ENCODE measurements at places on chromosomes 4 and X.
A peak's percentile ranks its signal among the peaks of the same experiment; 100 is the strongest.

GRCh38 chr4:7003879-7004240 lies 39.3 kb upstream of the TADA2B start:
- DNase-seq: no peak

DNA sequence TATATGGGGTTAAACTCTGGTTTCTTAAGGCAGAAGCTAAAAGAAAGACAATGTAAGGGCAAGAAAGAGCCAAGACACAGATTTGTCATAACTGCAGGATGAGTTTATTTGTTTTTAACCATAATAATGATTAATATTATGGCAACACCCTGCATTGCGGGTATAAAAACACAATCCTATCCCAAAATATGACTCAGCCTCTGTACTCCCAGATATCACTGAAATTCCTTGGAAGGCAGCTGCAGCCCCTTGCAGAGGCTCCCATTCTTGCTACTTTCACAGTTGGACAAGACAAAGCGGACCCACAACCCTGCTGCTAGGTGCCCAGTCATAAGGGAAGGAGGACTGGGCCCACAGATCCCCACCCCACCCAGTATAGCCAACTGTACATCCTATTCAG lies 20.4 kb upstream of the FGF16 start:
- DNase-seq: no peak

GRCh38 chr4:156176896-156177295 lies 223.2 kb upstream of the CTSO start:
- no peak for DNase-seq

- no peak for DNase-seq
Measured at GRCh38 chr4:148056879-148057278, 325.0 kb downstream of the ARHGAP10 start.

GRCh38 chrX:16842684-16843083 lies 27.5 kb downstream of the RBBP7 start:
- DNase-seq: no peak

GRCh38 chr4:187910741-187911140 lies 84.8 kb upstream of the ZFP42 start:
- DNase-seq: no peak

GRCh38 chr4:70831293-70831692 lies 8.4 kb downstream of the GRSF1 start:
- DNase-seq: no peak

GRCh38 chr4:55068522-55068921 lies 56.9 kb downstream of the KDR start:
- DNase-seq: no peak

GRCh38 chr4:7761720-7762119 lies 177.9 kb downstream of the AFAP1 start:
- DNase-seq: no peak

GRCh38 chr4:172497321-172497720 lies 671.3 kb upstream of the GALNT7 start:
- DNase-seq: no peak

- no peak for DNase-seq
Measured at GRCh38 chr4:9894644-9895332, 113.4 kb downstream of the DRD5 start.

- no peak for DNase-seq
Measured at GRCh38 chr4:120520761-120521160, 401.8 kb downstream of the PRDM5 start.

- no peak for DNase-seq
Measured at GRCh38 chr4:176308441-176308840, 11.3 kb upstream of the SPCS3 start.

- DNase-seq: no peak
Measured at GRCh38 chrX:121389976-121390714, 342.7 kb downstream of the GLUD2 start.

- no peak for DNase-seq
Measured at GRCh38 chrX:16113978-16114565, 9.3 kb upstream of the GRPR start.

DNA sequence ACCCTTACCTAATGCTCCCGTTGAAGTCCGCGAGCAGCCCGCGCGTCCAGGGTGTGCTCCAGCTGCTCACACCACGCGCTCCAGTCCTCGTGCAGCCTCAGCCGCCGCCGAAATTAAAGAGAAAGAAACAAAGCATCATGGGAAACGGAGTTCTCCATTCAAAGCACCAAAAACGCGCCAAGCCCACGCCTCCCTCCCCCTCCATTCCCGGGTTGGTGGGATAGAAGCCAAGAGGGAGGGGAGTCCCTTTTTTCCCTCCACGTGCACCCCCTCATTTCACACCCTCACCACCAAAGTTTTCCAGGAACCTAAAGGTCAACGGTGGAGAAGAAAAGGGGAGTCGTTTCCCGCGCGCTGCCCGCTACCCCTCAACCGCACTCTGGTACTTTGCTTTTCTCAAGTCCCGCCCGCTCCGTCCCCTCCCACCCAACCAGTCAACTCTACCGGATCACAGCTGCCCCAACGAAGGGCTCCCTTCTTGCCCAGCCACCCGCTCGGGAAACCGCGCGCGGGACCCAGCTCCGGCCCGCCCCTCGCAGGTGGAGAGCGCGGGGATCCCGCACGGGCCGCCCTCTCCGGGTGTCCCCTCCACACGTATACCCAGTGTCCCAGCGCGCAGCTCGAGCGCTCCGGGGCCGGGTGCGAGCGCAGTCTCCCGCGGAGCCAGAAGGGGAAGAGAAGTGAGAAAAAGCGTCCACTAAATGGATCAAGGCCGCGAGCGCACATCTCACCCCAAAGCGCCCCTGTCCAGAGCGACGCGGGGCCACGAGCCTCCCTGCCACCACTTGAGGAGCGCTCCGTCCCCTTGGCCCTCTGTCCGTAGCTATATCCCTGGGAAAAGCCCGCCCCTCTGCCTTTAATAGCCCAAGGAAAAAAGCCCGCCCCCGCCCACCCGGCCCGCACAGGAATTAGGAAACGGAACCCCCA lies 65.1 kb upstream of the CCDC160 start:
- no peak for DNase-seq

DNA sequence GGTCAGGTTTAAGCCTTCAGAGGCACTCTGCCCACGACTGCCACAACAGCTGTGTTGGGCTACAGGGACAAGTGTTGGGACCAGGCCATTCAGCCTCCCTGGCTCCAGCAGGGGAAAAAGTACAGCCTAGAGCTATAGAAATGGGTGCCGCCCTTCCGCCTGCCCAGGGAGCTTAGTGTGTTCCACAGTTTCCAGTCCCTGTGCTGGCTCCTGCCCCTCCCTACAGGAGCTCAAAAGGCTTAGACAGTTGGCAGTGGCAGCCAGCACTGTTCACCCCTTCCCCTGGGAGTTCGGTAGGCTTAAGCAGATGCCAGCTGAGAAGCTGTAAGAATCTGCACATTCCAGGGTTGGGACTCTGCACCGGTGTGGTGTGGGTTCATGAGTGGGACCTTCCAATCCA lies 408.2 kb upstream of the INTU start:
- no peak for DNase-seq

GRCh38 chr4:87375719-87376291 lies 15.2 kb downstream of the HSD17B11 start:
- no peak for DNase-seq

DNA sequence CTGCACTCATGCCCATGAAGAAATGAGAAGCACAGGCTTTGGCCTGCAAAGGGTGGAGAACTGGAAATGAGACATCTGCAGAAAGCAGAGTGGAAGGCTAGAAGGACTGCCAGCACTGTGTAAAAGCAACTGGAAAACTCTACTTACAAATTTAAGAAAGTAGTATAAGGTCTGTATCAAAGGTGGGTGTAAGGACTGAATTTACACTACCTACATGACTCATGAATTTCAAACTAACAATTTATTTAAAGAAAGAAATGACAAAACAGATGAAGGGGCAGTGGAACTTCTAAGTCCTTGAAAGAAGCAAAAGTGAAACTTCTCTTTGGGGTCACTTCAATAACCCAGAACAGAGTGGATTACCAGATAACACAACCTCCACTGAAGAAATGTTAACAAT lies 71.2 kb downstream of the SLC10A7 start:
- no peak for DNase-seq

- DNase-seq: no peak
Measured at GRCh38 chrX:133188631-133189030, 29.5 kb downstream of the TFDP3 start.

- peak; percentile 22 for DNase-seq
Measured at GRCh38 chr4:78937837-78938236, 1.4 kb downstream of the PAQR3 start.

DNA sequence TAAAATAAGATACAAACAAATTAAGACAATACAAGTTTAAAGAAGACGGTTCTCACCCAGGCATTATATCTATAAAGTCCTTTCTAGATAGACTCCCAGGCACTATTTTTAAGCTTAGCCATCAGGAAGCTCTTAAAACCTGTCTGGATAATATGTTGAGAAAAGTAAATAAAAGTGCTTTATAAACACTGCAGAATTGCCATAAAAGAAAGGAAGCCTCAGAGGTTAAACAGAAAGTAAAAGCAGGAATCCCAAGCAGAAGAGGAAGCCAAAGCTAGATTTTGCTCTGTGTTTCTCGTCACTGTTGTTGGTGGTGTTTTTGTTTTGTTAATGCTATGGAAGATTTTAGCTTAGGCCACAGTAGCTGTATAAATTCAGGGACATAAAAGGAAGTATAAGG lies 1267.3 kb downstream of the PCDH19 start:
- no peak for DNase-seq

GRCh38 chr4:2048831-2049230 lies 10.3 kb upstream of the NAT8L start:
- no peak for DNase-seq

- DNase-seq: no peak
Measured at GRCh38 chr4:176002007-176002613, 63.5 kb upstream of the WDR17 start.

DNA sequence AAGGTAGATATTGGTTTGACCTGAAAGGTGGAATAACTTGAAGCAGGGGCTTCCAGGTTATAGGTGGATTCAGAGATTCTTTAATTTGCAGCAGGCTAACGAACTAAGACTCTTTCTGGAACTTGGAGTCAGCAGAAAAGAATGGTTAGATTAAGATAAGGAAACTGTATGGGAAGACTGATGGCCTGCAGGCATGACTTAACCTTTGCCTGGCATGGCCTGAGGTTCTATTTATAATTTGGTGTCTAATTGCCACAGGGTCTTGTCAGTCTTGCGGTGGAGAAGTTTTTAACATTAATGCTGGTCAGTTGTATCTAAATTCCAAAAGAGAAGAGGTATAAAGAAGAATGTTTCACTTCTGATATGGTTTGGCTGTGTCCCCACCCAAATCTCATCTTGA lies 110.3 kb upstream of the VCX3A start:
- no peak for DNase-seq

DNA sequence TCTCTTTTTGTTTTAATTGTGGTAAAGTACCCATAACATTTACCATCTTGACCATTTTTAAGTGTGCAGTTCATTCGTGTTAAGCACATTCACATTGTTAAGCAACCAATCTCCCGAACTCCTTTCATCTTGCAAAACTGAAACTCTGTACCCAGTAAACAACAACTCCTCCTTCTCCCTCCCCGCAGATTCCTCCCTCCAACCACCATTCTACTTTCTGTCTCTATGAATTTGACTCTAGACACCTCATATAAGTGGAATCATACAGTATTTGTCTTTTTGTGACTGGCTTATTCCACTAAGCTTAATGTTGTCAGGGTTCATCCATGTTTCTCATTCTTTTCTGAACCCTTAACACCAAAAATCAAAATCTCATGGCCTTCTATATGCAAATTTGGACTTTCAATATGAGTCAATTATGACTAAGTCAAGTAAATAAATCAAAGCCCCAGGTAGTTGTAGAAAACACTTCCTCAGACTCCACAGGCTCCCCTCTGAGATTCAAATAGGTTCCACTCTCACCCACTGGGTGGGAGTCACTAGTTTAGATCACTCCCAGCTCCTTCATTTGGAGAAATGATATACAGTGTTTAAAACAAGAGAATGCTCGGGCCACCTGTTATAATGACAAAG lies 9.8 kb upstream of the RTL5 start:
- DNase-seq: no peak

DNA sequence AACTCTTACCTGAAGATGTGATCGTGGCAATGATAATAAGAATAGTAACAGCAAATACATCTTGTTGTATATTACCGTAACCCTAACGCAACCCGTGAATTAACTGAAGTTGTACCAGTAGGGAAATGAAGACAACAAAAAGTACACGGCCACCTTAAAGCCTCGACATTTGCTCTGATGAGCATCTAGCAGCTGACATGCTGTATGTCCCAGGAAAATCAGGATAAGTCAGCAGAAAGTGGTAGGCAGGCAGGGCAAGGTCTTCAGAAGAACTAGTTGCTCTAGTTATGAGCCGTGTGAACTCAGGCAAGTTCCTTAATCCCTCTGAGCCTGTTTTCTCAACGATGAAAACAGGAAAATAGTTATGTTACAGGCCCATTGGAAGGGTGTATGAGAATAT lies 7.7 kb upstream of the ASB5 start:
- DNase-seq: no peak

DNA sequence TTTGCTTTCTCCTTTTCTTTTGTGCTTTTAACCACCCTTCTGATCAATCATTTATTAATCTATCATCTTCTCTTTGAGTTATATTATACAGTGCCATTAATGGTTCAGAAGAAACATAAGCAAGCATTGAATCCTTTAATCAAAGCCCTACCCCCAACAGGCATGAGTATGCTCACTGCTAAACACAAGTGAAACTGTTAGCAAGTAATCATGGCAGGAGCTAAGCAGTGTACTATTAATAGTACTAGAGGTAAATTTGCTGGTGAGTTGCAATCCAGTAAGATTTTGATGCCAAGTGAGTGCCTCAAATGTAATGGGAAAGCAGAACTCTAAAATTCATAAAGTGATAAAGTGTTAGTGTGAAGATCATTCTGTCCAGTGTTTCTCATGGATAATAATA lies 57.2 kb downstream of the FNIP2 start:
- no peak for DNase-seq

GRCh38 chrX:11893933-11894710 lies 136.1 kb downstream of the MSL3 start:
- no peak for DNase-seq

DNA sequence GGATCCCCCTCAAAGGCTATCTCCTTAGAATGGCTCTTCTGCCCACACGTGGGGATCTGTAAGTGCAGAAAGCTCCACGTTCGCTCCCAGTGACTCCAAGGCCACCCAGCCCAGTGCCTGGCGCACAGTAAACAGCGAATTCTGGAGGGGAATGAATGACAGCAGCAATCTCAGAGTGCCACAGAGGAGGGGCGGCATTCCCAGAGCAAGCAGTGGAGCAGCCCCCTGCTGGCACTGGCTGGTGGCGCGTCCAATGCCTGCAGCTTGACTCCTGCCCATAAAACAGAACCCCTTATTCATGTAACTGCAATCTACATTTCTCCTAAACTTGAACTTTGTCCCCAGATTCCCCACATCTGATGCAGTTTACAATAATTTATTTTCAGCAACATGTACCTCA lies 6.9 kb upstream of the HELT start:
- DNase-seq: no peak

- DNase-seq: no peak
Measured at GRCh38 chr4:76208005-76208765, 5.4 kb downstream of the SCARB2 start.

- DNase-seq: no peak
Measured at GRCh38 chrX:133399411-133399810, 15.9 kb downstream of the GPC4 start.

DNA sequence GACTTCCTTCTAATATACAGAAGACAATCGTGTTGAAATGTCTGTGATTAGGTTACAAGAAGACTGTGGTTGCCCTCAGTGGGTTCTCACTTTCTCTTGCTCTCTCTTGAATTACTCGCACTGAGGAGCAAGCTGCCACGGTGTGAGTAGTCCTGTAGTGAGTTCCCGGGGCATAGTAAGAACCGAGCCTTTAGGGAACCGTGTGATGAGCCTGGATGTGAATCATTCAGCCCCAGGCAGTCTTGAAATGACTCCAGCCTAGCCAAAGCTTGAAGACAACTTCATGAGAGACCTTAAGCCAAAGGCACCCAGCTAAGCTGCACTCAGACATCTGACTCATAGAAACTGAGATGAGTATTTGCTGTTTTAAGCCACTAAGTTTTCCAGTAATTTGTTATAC lies 292.7 kb downstream of the SPOCK3 start:
- no peak for DNase-seq
